BJ (cell line): ENCODE measurements at places on chromosomes 5 and 9.

DNA sequence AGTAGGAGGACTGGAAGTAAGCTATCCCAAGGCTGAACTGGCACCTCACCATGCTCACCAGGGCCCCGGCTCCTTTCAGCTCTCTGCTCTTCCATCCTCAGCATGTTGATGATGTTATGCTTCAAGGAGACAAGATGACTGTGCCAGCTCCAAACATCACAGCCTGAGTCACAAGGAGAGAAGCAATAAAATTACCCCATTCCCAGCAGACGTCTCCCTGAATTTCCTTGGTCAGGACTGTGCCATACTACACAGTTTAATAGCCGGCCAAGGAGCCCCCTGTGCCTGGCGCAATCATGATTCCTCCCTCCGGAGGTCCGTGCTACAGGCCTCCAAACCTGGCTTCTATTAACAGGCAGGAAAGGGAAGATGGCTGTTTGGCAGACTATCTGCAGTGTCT lies 51.2 kb upstream of the ROR2 start:
- DNase-seq: peak; percentile 50

DNA sequence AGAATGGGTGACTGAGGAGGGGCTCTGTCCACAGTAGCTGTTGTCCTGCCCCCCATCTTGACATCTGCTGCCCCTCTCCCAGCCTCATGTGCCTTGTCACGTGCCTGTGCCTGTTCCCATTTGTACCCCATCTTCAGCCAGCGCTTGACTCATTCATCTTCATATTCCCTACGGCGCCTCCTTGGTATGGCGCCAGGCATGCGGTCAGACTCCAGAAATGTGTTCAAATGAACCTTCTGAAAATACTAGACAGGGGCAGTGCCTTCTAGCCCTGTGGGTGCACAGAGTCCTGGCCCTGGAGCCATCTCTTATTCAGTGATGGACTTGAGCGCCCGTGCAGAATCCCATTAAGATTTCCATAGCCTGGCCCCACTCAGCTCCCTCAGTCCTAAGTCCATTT lies 46.2 kb downstream of the CFAP77 start:
- DNase-seq: no peak

- DNase-seq: no peak
These were observed 33.2 kb downstream of the GRIN3A start for GRCh38 chr9:101705135-101705661.

DNA sequence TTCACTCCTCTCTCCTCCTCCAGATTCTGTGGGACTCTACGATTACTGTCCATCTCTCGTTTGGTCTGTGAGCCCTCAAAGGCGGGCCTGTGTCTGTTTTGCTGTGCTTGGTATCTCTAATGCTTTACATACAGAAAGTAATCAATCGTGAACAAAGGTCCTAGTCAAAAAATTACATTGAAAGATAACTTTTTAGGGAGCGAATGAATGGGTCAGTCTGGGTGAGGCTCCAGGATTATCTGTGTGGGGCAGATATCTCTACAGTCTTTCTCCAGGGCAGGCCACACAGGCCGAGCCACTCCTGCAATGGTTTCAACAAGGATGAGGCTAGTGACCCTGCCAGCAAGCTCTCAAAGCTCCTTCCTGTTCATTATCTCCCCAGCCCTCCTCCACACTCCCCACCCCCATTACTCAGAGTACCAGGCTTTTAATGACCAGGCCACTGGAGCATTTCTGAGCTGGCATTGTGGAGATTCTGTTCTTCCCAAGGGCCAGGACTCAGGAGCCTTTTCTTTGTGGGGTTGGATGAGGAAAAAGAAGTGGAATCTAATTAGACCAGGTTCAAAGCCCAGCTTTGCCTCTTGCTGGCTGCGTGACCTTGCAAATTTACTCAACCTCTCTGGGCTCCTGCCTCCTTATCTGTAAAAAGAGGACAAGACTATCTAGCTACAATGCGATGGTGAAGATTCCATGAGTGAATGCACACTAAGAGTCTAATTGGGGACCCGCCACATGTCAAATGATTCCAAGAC lies 10.2 kb downstream of the CORO2A start:
- no peak for DNase-seq

- no peak for DNase-seq
These were observed 22.3 kb downstream of the TRIM7 start for GRCh38 chr5:181182651-181183050.

DNA sequence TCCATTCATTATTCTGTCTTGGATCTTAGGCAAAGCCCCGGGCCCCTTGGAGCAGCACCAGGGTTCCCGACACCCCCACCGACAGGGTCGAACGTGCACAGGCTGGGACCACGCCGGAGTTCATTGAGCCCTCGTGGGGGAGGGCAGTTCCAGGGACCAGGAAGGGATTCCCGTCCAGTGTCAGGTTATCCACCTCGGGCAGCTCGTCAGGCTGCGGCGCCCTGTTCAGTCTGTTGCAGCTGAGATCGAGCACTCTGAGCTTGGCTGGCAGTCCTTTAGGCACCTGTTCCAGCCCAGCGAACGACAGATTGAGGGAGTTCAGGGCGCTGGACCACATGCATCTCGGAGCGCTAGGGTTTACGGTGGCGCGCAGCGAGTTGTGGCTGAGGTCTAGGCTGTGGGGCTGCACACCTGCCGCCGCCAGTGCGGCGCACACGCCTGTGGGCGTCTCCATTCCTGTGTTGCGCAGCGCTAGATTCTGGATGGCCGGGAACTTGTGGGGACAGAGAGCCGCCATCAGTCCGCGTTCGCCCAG lies 1.1 kb downstream of the CD14 start:
- no peak for DNase-seq

DNA sequence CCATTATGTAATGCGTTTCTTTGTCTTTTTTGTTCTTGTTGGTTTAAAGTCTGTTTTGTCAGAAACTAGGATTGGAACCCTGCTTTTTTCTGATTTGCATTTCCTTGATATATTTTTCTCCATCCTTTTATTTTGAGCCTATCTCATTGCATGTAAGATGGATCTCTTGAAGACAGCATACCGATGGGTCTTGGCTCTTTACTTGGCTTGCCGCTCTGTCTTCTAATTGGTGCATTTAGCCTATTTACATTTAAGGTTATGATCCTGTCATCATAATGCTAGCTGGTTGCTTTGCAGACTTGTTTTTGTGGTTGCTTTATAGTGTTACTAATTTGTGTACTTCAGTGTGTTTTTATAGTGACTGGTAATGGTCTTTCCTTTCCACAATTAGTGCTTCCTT lies 13.3 kb upstream of the CDKN2B start:
- no peak for DNase-seq

- DNase-seq: no peak
These were observed 40.0 kb downstream of the AMBP start for GRCh38 chr9:114037961-114038723.

DNA sequence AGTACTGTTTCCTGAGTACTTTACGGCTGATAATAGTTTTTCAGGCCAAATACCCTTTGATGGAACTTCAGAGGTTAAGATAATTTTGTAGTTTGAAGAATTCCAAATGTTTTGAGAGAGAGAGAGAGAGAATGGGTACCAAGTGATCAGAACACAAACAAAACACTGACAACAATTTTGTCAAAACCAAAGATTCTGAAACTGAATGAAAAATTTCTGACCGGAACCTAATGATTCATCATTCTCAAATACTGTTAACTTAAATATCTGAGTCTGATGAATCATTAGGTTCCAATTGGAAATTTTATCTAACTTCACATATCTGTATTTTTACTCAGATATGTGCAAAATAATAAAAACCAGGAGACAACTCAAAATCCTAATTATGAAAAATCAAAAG lies 4.0 kb downstream of the LMBRD2 start:
- no peak for DNase-seq

GRCh38 chr9:101536351-101536750 lies 2.7 kb downstream of the RNF20 start:
- no peak for DNase-seq

DNA sequence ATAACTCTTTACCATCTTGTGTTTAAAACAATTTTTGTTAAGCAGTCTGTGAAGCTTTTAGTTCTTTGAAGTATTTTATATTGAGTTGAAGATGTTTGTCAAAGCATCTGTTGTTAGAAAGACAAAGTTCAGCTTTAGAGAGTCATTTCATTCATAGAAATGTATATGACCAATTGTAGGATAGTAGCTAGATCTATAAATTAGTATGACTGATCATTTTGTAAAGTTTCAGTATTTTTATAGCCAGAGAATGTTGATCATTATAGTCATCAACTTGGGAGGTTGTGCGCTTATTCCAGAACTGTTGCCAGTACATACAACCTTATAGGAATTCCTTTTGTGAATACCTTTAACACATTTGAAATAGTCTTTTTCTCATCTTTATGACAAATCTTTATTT lies 5.2 kb downstream of the NIPBL start:
- DNase-seq: no peak

DNA sequence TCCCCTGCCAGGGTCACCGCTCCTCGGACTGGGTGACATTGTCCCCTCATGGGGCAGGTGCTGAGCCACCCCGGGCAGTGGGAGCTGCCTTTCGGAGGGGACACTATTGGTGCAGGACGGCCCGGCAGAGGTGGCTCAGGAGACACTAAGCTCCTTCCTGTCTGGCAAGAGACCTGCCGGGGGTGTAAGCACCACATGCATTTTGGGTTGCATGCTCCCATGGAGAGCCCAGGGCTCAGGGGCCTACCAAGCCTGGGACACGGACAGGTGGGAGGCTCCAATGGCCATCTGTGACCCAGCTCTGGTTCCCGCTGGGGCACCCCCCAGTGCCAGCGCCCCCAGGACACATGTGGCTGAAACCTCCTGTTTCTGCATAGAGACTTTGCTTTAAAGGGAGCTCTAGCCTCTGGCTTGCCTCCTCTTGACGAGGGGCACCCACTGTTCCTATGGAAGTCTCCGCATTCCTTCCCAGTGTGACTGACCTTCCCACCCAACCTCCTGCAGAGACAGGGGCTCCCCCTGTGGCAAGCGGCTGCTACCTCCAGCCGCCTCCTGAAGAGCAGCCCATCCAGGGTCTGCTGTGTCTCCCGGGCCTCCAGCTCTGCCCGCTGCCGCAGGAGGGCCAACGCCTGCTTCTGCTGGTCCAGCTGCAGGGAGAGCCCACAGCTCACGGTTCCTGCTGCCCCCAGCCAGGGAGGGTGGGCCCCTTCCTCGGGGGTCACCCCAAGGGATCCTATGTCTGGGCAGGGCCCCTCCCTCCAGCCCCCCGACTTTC lies 28.1 kb downstream of the CCDC187 start:
- DNase-seq: no peak

DNA sequence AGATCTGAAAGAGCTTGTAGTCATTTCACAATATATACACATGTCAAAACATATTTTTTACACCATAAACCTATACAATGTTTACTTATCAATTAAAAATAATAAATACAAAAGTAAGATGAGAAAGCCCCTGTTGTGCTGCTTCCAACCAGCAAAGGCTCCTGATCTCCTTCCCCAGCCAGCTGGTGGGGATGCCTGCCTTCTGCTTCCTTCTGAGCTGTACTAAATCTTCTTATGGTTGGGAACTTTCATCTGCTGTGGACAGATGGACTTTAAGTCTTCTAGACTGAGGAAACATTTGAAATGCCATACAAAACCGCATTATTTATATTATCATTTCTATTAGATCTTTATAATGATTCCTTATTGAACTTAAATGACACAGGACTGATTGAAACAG lies 745.3 kb upstream of the CHD1 start:
- DNase-seq: no peak

DNA sequence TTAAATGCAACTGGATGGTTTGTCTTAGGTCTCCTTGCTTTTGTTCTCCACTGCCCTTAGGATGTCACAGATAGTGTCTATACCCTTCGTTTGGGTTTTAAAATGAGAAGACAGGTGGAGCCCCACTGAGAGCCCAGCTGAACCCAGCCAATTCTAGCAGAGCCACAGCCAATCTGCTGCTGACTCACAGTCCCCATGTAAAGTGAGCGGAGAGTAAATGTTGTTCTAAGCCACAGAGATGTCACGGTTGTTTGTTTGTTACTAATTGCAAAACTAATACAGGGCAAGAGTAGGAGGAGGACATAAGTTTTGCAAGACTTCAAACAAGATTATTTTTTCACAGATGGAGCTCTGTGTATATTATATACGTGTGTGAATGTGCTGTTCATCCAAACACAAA lies 50.5 kb upstream of the AGXT2 start:
- no peak for DNase-seq

DNA sequence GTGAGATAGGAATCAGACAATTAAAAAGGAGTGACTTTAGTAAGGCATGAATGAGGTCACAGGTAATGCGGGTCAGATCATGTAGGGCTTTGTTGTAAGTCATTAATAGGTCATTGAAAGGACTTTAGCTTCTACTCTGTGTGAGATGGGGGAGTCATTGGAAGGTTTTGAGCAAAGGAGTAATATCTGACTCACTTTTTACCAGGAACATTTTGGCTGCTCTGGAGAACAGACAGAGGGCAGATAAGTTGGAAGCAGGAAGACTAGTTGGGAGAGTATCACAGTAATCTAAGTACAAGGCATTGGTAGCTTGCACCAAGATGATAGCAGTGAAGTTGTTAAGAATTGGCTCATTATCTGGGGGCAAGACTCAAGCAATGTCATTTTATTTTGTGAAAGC lies 37.4 kb downstream of the KIF2A start:
- DNase-seq: no peak

- no peak for DNase-seq
These were observed 35.5 kb downstream of the FBXO10 start for GRCh38 chr9:37540634-37541033.
